ENCODE measurements at places on chromosomes 6 and 20. TPM values are rescaled to one million over a fixed set of nuclear protein-coding genes. Genes with fewer than 3 reads are reported as not detected.

The IBTK gene
- 28.0 TPM for total RNA-seq

The NR2E1 gene
- not detected for total RNA-seq

The GRM1 gene
- total RNA-seq, result not detected

The NKAIN4 gene
- not detected for total RNA-seq

The MYB gene
- total RNA-seq, result 0.86 TPM

The IL20RA gene
- not detected for total RNA-seq

The MPIG6B gene
- total RNA-seq, result not detected

The FAM209B gene
- total RNA-seq, result 0.55 TPM

DNA sequence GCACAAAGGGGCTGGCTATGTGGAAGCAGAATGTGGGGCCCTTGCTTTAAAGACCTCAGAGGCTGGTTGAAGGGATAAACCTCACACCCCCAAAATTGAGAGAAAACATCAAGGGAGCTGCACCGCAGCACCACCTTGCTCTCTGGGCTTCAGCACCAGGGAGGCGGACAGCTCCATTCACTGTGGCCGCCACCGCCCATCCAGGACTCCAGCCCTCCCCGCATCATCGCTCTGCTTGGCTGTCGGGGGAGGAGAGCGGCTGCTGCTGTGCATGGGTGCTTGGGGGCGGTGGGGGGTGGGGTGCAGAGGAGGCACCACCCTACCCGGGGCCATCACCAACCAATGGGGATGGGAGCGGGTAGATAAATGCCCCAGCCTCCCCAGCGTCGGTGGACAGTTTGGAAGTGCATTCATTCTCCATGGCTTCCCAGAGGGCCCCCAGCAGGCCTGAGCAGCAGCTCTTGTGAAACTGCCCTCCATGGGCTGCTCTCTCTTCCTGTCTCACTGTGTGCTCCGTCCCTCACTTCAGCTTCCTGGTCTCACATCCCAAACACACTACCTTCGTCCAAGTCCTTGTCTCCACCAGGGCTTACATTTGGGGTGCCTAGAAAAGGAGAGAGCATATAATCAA is 75.7 kb upstream of the BHLHE23 start:
- DNase-seq, result no peak

- no peak for DNase-seq
Measured at GRCh38 chr6:6930223-6930880, 177.4 kb upstream of the RREB1 start.

- no peak for DNase-seq
Measured at GRCh38 chr6:142940487-142940886, 4.5 kb downstream of the HIVEP2 start.

DNA sequence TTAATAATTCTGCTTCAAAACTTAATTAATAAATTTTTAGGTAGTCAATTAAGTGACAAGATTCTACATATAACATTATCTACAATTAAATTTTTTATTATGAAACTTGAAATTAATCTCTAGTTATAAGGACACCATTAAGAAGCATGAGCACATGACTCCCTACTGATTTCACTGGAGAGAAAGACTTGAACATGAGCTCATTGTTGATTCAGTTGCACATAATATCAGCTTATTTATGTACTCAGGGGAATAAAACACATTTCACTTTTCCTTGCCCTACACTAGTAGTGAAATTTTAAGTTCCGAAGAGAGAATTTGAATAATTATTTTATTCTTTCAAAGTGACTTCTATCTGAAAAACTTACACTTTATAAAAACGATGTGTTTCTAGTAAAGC is 370.2 kb upstream of the EPHA7 start:
- no peak for DNase-seq

GRCh38 chr20:49157146-49157545 is 31.0 kb downstream of the STAU1 start:
- no peak for DNase-seq

DNA sequence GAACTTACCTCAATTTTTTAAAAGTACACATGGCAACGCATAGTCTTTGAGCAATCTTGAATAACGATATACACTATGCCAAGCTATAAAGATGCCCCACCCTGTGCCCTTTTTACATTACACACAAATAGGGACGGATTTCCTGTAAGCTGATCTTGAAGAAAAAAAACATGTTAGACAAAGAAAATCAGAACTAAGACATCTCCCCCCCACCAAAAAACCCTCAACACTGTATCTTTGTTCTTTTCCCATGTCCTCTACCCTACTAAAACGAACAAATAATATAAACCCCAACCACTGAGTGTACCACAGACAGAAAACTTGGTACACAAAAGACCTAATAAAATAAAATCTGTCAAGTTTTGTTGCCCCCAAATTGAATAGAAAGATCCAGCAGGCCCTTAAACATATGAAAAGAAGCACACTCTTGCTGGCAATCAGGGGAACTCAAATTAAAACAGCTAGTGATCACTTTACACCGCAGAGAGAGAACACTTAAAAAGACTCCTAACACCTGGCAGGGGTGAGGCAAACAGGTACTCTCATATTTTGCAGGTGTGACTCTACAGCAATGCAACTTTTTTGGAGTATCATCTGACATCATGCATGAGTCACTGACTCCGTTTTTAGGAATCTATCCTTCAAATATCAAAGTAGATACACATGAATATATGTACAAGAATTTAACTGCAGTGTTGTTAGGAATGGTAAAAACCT is 29.6 kb downstream of the BACH2 start:
- no peak for DNase-seq

GRCh38 chr6:105495515-105495914 is 92.6 kb upstream of the PREP start:
- DNase-seq, result no peak

DNA sequence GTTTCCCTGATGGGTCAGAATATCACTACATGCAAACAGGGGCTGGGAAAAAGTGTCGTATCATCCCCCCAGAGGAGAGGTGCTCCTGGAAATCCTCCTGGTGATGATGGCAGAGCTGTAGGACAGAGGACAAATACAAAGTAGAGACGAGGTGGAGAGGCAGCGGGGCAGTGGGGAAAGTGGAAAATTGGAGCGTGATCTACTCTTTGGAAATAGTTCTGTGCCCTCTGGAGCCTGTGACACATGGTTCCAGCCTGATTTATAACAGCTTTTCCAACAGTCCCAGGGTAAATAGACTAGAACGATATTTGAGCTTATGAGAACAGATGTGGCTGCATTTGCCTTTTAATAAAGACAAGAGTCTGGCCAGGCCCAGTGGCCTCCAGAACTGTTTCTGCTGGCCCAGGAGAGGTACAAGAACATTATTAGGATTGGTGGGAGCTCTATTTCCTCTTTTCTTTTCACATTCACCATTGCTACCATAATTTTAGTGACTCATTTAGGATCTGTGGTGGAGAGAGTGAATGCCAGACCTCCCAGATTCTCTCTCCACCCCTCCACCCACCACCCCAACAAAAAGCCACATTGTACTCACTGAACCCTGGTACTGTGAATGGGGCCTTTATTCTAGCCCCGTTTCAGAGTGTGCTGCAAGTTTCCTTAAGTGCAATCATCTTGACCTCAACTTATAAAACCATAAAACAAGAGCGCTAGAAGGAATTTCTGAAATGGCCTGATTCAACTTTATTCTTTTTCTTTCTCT is 78.3 kb downstream of the BTBD3 start:
- no peak for DNase-seq

DNA sequence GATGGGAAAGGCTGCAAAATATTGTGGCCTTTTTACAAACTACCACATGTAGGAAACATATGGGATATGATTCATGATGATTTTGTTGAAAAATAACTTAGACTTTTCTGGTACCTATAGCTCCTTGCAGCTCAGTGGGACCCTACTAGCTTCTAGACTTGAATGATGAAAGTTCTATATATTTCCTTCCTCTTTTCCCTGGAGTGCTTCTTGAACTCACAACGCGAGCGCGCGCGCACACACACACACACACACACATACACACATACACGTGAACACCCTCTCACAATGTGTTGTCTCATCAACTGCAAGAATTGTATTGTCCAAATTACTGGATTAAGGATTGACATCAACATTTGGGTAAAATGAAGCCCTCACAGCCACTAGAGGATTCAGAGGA is 61.9 kb downstream of the TOX2 start:
- DNase-seq, result no peak

DNA sequence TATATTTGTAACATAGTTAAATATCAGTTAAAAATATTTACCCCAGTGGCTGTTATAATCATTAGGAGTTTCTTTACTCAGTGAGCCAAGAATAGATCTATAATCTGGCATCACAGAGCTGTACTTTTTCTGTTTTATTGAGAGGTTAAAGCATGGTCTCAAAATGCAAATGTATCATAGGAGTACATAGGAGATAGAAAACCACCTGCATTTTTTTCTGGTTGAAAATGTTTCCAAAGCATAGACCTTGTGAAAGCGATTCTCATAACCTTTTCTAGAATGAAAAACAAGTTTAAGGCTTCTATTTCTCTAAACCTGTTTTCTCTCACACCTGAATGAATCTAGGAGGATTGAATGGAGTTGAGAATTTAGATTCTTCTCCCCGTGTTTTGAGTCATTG is 14.4 kb downstream of the KCNQ5 start:
- DNase-seq, result no peak

DNA sequence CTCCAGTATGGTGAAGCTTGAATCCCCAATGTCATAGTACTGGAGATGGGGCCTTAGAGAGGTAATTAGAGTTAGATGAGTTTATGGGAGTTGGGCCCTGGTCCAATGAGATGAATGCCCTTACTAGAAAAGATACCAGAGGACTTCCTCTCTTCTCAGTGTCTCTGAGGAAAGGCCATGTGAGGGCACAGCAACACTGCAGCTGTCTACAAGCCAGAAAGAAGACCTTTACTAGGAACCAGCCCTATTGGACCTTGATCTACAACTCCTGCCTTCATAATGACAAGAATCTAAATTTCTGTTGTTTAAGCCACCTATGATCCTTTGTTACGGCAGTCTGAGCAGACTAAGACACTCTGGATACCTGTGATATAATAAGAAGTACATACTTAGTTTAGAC is 31.4 kb upstream of the AKAP7 start:
- no peak for DNase-seq

DNA sequence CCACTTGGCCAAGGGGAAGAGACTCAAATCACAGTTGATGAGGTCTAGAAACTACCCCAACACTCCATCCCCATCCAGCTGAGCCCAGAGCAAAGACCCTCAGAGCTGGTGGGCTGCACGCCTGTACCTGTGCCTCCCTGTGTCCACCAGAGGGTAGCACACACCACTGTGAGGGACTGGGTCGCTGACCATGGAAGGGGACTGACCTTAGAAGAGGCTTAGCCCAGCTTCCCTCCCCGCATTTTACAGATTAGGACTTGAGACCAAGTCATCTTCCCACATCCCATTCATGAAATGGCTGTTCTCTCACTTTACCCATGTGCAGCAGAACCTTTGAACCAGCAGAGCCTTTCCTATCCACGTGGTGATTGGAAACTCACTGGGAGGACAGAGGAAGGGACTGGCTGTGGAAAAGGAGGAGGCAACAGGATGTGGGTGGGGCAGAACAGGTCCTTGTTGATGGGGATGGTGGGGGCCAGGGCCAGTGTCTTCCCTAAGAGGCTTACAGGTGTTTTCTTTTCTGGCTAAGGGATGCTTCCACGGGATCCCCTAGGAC is 44.3 kb downstream of the CPXM1 start:
- no peak for DNase-seq

DNA sequence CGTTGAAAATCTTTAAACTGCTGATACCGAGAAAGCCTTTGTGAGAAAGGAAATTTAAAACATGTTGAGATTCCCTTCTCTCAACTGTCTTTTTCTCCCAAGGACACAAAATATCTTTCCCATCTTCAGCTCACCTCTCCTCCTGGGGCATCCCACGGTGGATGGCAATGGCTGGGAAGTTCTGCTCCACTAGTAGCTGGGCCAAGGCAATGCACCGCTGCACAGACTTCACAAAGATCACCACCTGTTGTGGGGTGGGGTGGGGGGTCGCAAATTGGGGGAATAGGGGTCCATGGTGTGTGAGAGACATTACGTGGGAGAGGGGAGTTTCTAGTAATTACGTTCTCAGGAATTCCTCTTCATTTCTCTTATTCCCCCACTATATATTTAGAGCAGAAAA is 2.4 kb downstream of the MCCD1 start:
- DNase-seq, result no peak

DNA sequence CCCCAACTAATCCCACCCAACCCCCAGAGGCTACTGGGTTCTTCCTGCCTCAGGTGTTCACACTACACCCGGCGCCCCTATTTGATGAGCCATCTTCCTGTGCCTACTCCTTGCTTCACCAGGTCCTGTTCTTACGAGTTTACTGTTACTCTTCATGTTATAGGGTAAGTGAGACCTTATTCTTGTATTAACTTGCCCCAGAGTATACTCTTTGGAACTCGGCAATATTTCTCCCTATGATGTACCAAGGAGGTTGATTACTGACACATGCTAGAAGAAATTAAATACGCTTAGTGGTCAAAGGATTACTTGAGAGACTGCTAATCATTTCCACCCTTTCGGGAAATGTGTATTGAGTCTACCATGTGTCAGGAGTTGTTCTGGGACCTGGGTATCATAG is 8.9 kb downstream of the RING1 start:
- no peak for DNase-seq

- no peak for DNase-seq
Measured at GRCh38 chr6:81769824-81770223, 17.3 kb upstream of the TENT5A start.

DNA sequence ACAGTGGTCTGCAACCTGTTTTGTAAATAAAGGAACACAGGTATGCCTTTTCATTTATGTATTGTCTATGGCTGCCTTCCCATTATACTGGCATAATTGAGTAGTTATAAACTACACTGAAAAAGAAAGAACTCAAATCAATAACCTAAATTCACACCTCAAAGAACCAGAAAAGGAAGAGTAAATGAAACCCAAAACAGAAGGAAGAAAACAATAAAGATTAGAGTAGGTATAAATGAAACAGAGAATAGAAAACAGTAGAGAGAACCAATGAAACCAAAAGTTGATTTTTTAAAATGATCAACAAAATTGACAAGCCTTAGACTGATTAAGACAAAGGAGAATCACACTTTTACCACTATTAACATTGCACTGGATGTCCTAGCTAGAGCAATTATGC is 34.7 kb downstream of the FAM184A start:
- no peak for DNase-seq

DNA sequence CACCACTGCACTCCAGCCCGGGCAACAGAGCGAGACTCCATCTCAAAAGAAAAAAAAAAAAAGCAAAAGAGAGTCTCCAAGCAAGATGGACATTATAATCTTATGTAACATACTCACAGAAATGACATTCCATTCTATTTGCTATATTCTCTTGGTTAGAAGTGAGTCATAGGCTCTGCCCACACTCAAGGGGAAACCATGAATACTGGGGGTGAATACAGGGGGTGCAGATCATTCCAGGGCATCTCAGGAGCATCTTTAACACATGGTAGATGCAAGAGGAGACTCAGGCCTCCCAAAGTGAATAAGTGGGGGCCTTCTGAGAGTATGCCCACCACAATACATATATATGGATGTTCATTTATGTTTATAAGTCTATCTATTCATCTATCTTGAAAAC is 18.3 kb upstream of the RANBP9 start:
- DNase-seq, result no peak

GRCh38 chr6:127266892-127267645 is 405 bp downstream of the RNF146 start:
- peak; percentile 87 for DNase-seq

Data from osteocyte (in vitro differentiated cells).